ENCODE measurements at places on chromosomes 2 and 18.

DNA sequence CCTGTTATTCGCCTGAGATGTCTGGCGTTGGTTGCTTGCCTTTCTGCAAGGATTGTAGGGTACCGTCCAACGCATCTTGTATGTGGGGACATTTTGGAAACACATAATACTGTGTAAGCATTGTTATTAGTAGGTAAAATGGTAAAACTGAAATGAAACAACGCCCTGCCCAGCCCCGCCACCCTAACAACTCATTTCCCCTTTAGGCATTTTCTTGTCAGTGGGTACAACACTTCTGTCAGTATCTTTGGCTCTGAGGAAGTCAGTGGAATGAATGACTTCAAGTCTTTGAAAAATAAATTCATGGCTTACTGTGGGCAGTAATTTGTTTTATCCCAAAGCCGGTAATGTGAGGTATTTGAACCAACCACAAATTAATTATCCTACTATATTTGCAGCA is 86.0 kb downstream of the FMNL2 start:
- no peak for DNase-seq

DNA sequence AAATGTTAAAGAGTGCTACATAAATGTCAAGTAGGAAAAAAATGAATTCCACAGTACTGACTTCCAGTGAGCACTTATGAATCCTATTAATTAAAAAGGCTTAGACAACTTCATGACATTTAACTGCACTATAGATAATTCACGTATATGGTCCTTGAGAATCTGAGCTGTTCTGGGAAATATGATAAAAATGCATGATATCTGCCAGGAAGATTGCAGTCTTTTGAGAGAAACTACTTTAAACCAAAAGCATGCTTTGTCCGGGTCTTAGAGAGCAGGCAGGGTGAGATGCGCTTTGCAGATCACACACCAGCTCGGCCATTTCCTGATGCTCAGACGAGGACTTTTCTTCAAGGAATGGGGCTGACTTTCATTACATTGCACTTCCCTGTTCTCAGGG is 42.6 kb downstream of the CMPK2 start:
- DNase-seq = no peak

DNA sequence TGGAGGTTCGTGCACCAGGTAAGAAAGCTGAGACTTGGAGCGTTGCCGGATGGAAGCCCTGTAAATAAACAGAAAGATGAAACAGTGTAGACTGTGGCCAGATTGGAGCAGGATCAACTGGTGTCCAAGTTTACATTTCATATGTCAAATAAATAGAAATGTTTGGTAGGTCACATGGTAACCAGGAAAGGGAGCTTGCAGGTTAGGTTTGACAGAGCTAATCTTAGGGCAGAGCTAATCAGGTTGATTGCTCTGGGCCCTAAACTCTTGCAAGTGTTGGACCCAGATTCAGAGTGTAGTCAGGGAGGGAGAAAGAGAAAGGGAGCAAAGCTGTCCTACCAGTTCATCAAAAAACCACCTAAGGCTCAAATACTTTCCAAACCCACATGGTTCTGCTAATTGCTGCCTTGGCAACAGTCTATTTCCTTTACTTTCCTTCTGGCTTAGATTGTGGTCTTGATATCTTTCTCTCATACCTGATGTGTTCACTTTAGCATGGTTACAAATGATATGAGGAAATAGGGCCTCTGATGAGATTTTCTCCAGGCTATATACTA is 63.2 kb downstream of the G6PC2 start:
- DNase-seq = no peak

GRCh38 chr2:136373029-136373428 is 255.1 kb upstream of the CXCR4 start:
- DNase-seq = no peak

DNA sequence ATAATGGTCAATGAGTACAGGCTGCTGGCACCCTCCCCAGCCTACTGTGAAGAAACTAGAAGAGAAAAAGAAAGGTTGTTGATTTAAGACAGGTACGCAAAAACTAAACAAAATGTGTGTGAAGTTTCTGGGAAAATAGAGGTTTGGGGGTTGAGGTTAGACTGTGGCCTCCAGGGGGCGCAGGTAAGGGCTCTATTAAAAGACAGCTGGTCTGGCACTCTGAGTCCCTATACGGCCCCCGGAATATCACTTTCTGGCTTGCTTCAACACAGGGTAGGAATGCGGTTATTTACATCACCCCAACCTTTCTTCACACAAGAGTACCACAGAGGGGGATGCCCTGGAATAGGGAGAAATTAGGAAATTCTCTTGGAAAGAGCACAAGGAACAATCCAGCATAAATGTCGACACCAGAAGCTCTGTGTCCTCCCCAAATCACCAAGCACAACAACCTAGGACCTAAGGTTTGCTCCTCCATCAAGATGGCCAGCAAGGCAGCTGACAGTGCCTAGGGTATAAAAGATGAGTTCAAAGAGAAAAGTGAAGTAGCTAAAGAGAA is 480.8 kb upstream of the KLHL29 start:
- DNase-seq = no peak

GRCh38 chr2:119879502-119879901 is 119.8 kb downstream of the PTPN4 start:
- no peak for DNase-seq

DNA sequence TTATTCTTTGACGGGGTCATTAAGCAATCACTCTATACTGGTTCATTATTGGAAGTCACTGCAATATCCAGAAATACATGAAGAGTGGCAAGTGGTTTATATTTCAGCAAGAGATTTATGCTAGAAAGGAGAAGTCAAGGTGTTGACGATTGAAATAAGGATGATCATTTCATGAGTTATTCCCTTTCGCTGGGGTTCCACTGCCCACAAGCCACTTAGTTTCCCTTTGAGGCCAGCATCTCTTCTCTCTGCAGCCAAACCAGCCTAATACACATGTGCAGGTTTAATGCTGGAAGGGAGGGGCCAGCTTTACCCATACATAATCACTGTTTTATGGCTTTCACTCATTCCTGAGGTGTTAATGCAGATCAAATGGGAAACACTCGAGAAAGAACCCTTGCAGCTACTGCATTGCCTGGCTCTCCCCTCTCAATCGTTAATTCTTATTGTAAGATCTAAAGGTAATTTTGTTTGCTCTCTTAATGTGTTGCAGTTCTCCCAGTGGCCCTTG is 108.4 kb downstream of the MEIS1 start:
- no peak for DNase-seq

DNA sequence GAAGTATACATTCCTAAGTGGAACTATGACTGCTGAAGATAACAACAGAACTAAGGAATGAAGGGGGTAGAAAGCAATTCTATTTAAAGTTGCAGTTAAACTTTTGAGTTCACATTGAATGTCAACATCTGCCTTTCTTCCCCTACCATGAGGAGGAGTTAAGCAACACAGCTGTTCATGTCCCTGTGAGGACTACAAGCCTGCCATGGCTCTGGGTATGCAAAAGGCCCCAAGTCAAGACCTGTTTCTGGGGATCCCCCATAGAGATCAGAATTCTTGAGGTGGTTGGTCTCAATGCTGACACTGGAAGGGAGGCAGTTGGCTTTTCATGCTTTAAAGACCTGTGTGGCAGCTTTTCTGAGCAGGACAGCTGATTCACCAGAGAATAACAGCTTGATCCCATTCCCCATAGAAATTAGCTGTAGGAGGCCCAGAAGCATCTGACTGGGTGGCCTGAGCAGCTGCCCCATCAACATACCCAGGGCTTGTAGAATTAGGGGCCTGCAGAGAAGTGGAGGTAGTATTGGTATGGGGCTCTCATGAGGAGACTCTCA is 131.0 kb downstream of the SETBP1 start:
- no peak for DNase-seq

DNA sequence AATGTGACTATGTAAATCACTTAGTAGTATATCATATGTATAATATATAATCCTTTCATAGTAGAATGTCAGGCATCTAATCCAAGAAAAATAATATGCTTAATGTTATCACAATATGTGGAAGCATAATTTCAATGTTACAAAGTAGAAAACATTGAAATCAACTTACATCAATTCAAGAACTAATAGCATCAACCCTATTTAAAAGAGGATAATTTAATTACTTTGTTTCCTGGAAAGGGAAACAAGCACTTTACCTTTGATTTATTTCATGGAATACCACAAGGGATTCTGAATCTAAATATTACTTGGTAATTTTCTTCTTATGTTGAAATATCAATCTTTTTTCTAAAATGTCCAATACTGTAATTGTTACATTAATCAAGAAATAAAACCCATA is 30.6 kb upstream of the SOCS6 start:
- DNase-seq = no peak

DNA sequence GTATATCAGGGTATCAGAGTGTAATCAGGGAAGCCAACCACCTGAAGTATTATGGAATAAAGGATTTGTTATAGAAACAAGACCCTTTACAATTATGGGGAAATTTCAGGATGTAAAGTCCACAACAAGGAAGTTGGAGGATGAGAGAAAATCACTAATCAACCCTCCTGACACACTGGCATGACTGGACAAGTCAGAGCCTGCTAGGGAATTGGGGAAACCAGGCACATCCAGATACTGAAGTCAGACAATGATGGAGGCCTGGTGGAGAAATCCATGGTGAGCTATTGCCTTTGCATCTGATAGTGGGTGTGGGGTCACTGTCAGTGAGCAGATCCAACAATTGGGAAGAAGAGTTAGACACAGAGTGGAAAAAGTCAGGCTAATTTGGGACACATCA is 158.8 kb upstream of the FBXO11 start:
- no peak for DNase-seq

- no peak for DNase-seq
Measured at GRCh38 chr2:141770530-141770929, 360.3 kb downstream of the LRP1B start.

Data from T-helper 9 cell (primary cell).